ENCODE measurements at places on chromosomes 5 and 9.

- DNase-seq = no peak
These were observed 2.4 kb upstream of the C9orf50 start for GRCh38 chr9:129623331-129623730.

GRCh38 chr5:11902201-11902619 is 2.0 kb downstream of the CTNND2 start:
- DNase-seq = no peak

DNA sequence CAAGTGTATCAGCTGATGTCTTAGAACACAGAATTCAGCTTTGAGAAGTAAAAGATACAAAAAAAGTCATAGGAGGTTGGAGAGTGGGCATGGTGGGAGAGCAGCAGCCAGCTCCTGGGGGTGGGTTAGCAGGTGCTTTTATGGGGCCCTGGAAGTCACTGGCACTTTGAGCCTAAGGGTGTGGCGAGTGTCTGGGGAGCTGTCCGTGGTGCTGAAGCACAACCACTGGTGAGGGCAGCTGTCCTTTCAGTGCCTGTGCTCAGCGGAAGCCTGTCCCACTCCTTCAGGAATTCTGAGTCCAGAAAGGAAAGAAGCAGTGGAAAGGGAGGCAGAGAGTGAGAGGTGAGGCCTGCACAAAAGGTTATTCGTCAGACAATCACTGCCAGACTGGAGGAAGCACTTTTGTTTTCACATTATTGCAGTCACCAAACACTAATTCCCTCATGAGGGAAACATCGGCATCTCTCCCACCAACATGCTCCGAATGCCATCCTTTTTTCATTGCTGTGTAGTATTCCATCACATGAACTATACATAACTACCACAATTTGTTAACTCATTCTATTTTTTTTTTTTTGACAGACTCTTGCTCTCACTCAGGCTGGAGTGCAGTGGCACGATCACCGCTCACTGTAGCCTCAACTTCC is 59.4 kb upstream of the RAPGEF1 start:
- DNase-seq = no peak

DNA sequence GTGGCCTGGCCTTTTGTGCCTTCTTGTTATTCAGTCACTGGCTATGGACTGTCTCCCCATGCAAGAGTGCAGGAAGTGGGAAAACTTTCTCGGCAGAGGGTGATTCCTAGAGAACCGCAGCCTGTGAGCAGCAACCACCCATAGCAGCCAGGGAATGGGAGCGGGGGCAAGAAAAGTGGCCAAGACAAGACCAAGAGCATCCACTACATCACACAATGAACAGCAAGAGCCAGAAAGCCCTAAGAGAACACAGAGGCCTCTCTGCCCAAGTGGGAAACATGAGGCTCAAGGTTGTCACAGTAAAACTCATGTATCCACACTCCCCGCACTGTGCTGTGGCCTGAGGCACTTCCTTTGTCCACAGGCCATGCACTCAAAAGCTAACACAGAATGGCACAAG is 129.1 kb upstream of the FSTL4 start:
- no peak for DNase-seq

- DNase-seq = no peak
These were observed 27.0 kb downstream of the MSX2 start for GRCh38 chr5:174751154-174752000.

GRCh38 chr9:91273853-91274552 is 87.7 kb downstream of the AUH start:
- no peak for DNase-seq

GRCh38 chr5:28014779-28015178 is 976.4 kb upstream of the CDH9 start:
- DNase-seq = no peak

GRCh38 chr5:2511706-2512105 is 239.8 kb downstream of the IRX2 start:
- no peak for DNase-seq

- DNase-seq = no peak
These were observed 38.6 kb downstream of the AMBP start for GRCh38 chr9:114039484-114039883.

DNA sequence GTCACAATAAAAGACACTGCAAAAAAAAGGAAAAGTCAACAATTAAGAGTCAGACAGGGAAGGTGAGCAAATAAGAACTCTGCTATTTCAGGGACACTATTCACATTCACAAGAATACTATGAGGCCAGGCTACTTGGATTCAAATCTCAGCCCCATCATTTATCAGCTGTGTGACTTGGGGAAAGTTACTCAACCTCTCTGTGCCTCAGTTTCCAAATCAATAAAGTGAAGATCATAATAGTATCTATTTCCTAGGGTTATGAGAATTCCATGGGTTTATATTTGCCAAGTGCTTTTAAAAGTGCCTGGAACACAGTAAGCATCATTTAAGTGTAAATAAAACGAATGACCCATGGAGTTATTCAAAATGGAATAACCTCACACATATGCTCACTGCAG is 56.4 kb downstream of the ALDH7A1 start:
- DNase-seq = no peak

DNA sequence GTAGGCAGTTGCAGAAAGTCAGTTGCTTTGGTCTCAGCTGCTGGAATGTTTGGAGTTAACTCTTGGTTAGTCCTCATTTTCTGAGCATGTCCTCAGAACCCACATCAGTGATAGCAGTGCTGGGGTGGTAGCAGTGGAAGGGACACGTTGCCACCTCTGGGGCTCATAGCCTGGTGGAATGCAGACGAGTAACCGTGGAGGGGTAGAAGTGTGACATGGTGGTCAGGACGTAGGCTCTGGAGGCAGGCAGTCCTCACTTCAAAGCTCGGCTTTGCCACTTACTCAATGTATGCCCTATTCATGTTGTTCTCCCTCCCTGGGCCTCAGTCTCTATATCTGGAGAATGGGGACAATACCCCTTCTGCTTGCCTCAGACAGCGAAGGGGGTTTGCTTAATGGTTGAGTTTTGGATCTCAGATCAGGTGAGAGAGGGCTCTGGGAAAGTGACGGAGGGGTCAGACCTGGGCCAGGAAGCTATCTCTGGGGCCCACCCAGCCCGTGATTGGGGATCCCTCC is 62.8 kb downstream of the RGS3 start:
- DNase-seq = no peak

All from activated CD8-positive, alpha-beta memory T cell treated with anti-CD3 and anti-CD28 coated beads for 4 hours (primary cell).